NB4 (cell line): ENCODE measurements at places on chromosomes 3 and 15.
A peak's percentile ranks its signal among the peaks of the same experiment; 100 is the strongest.

- no peak for DNase-seq
Measured at GRCh38 chr15:29058903-29059539, 173.2 kb downstream of the APBA2 start.

DNA sequence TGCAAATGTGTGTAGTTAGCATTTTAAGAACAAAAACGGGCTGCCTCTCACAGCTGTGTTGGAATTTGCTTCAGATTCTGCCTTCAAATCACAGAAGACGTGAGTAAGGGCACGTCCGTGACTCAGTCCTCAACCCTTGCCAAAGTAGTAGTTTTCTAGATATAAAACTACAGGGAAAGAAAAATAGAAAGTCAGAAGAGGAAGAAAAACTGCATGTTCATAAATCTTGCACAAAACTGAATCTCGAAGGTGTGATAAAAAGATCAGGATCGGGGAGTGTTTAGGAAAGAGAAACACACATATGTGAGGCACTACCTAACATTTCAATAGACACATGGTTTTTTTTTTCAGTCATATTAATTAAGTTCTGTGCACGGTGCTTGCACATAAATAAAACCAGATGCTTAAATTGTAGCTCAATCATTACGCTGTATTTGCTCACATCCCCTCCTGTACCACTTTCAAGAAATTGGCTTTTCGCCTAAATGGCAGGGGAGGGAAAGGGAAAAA is 71.7 kb downstream of the P3H2 start:
- DNase-seq, result no peak

DNA sequence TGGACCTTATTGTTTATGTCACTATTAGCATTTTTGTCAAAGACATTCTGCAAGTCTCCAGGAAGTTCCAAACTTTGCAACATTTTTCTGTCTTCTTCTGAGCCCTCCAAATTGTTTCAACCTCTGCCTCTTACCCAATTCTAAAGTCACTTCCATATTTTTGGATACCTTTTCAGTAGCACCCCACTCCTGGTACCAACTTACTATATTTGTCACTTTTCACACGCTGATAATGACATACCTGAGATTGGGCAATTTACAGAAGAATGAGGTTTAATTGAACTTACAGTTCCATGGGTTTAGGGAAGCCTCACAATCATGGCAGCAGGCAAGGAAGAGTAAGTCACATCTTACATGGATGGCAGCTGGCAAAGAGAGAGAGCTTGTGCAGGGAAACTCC is 1206.5 kb upstream of the EPHA6 start:
- no peak for DNase-seq

DNA sequence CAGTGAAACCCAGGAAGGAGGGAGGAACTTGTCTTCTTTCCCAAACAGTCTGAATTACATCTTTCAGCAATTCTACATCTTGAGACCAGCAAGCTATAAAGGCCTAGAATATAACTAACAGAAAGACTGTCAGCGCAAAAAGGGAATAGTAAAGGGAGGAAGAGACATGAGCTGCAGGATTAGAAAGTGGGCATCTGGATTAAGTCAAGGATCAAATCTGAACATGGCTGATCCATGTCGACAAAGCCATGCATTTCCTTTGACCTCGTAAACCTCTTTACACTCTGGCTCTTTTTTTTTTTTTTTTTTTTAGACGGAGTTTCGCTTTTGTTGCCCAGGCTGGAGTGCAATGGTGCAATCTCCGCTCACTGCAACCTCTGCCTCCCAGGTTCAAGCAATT is 35.4 kb upstream of the KCNMB3 start:
- no peak for DNase-seq

DNA sequence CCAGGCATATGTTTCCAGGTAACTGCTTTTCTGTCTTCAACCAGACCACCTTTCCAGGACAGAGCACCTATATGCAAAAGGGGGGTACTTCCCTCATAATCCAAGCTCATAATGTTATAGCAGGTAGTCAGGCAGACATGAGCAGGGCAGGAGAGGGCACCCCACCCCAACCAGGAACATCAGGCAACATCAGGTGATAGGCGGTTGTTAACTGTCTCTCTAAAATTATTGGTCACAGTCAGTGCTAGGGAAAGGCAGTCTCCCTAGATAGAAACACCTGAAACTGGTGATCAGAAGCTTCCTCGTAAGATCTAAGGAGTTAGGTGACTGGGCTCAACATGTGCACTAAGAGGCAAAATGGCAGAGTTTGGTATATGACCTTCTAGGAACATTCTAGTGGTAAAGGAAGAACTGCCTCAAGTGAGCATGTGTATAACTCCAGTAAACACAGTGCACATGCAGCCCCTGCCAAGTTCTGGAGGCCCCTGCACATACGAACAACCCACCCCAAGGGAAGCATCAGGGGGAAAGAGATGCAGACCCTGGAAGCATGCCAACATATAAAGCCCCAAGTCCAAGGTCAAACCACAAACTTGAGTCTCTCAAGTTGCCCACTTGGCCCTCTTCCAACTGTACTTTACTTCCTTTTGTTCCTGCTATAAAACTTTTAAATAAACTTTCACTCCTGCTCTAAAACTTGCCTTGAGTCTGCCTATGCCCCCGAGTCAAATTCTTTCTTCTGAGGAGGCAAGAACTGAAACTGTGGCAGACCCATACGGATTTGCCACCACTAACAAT is 270.9 kb downstream of the ULK4 start:
- peak; percentile 33 for DNase-seq

- DNase-seq, result peak; percentile 37
Measured at GRCh38 chr3:45981346-45982074, 14.1 kb downstream of the FYCO1 start.

DNA sequence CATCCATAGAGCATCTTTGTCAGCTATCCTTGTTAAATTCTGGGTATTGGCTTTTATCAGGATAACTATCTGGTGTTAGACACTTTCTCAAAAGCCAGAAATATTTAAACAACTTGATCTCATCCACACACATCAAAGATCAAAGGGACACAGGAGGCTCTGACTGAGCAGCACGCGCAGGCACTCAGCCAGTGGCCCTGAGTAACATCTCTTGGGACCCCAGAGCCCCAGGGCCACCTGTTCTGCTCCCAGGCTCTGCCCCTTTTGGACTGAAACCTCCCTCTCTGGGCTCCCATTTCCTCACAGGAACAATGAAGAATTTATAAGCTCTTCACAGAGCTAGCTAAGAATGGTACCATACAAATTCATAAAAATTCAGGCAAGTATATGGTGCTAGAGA is 16.1 kb downstream of the ATP10A start:
- no peak for DNase-seq

DNA sequence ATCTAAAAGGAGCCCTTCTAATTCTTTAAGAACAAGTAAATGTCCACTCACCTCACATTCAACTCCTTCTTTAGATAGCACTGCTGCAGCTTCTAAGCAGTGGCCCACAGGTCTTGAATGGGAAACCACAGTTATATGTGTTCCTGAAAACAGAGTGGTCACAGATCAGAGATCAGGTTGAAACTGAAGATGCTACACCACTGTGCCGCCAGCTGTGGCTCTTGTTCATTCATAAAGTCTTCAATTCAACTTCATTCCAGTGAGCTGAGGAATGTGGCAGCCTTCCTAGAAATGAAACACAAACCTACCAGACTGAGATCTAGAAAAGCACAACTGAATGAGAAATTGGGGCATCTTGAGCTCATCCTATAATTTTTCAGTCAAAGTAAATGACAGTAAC is 4.0 kb downstream of the PDHB start:
- no peak for DNase-seq

GRCh38 chr3:41987627-41988026 is 25.7 kb upstream of the ULK4 start:
- peak; percentile 71 for DNase-seq

GRCh38 chr3:108090701-108091497 is at the start of gene CD47:
Gene CD47, minus strand, starts transcription at chr3:108091031. Its CDS starts 123 bp downstream, at chr3:108090908.
- DNase-seq, result peak; percentile 93

GRCh38 chr3:120200493-120201235 is 84.4 kb downstream of the GPR156 start:
- DNase-seq, result no peak

GRCh38 chr15:74835312-74835823 is 7.6 kb downstream of the ULK3 start:
- peak; percentile 62 for DNase-seq

DNA sequence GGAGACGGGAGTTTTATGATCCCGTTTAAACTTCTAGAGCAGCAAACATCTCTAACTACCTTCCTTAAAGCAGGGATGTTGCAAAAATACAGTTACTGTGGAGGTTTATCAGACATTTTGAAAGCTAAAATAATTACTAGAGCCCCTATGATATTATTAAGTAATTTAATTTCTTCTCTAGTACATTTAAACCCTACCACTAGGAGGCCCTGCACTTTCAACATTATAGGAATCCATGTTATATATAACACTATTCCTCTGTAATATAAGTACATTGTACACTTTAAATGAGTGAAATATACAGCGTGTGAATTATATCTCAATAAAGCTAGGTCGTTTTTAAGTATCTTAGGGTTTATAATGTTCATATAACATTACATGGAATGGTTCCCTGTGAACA is 11.5 kb downstream of the SETMAR start:
- DNase-seq, result no peak

DNA sequence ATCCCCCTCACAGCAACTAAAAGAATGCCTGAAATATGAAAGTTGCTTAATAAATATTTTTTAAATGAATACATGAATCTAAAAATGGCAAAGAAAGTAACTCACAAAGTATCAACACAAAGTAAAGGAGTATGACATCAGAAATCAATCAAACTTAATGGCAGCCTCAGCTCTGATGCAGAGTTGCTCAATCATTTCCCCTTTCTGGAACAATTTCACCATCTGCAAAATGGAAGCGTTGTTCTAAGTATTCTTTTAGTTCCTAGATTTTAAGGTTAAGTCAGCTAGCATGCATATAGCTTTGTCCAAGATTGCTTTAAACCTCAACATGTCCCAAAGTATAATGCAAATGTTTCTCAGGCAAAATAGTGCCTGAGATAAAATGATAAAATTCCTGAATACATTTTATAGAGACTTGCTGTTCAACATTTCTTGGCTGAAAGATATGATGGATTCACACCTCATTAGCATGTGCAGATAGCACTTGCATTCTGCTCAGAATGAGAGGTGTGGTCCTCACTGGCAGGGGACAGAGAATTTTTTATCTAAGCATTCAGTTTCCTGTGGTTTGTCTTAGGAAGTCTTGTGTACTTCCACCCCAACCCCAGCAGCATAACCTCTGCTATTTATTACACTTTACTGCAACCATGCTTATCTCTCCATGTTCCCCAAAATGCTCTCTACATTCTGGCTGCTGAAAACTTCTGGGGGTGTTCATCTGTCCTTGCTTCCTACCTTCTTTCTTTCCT is 429.3 kb downstream of the GRM7 start:
- DNase-seq, result peak; percentile 6

- no peak for DNase-seq
Measured at GRCh38 chr3:103075282-103075681, 640.5 kb downstream of the ZPLD1 start.

DNA sequence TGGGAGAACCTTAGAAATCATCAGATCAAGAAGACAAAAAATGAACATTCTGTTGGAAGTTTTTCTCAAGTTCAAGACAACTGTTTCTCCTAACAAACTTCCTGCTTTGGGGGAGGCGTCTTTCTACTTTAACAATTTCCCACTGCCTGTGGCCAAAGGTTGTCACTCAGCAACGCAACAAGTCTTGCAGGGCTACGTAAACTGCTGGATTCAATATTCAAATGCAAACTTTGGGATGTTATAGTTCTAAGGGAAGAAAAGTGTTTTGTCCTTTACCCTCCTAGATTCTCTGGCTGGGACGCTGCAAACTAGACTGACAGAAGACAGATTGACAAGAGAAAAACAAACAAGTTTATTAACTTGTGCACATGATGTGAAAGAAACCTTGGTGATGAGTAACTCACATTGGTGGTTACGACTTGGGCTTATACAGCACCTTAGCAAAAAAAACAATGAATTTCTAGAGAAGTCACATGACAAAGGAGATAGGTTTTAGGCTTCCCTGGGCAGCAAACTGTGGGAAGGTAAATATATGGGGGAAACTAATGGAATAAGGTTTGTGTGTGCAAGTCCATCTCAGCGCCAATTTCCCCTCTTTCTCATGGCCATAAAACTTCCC is 34.0 kb upstream of the ARPIN start:
- DNase-seq, result no peak

- DNase-seq, result no peak
Measured at GRCh38 chr15:36330598-36330997, 248.8 kb upstream of the CDIN1 start.

- peak; percentile 23 for DNase-seq
Measured at GRCh38 chr15:96073908-96074307, 256.6 kb upstream of the NR2F2 start.

DNA sequence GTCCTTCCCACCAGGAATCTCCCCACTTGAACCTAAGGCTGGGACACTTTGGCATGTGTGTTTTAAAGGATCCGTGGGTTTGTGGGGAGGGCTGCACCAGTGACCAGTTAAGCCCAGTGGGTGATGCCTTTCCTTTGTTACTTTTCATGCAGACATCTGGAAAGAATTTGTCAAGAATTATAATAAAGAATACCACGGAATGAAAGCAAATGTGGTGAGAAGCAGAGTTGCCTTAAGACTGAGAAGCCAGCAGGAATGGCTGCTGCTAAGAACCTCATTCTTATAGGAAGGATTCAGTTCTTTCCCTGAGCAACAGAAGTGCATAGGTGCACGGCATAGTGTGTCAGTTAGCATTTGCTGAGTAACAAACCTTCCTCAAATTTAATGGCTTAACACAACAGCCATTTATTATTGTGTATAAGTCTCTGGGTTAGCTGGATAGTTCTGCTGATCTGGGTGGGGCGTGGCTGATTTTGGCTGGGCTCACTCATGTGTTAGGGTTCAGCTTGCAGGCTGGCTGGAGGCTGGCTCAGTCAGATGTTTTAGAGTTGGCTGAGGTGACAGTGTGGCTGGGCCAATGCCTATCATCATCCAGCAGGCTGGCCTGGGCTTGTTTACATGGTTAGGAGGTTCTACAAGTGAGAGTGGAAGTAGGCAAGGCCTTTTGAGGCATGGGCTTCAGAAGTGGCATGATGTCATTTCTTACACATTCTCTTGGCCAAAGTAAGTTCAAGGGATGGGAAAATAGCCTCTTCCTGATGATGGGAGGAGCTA is 262.7 kb upstream of the CTDSPL start:
- no peak for DNase-seq

DNA sequence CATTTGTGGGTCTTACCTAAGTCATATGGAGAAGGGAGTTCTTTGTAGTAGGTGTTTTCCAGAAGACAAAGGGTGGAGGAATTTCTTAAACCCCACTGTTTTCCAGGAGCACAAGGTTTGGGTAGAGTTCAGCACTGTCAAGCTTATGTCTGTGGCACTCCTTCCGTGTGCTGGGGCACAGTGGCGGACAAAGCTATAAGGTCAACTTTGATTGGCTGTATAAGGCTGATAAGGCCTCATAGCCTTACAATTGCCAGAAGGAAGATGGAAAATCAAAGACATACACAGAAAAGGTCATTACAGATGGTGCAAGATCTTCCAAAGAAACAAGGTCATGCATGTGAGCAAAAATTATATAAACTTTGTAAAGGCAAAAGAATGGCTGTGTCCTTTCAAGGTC is 3.5 kb upstream of the LYSMD4 start:
- no peak for DNase-seq

GRCh38 chr15:95887666-95888390 is 442.7 kb upstream of the NR2F2 start:
- DNase-seq, result no peak

GRCh38 chr3:18207226-18207625 is 217.9 kb downstream of the SATB1 start:
- DNase-seq, result peak; percentile 33

- DNase-seq, result no peak
Measured at GRCh38 chr3:17302774-17303173, 418.0 kb downstream of the PLCL2 start.
